Germinal center (tissue), 1 donor: ENCODE measurements at places on chromosomes 16 and 17.

DNA sequence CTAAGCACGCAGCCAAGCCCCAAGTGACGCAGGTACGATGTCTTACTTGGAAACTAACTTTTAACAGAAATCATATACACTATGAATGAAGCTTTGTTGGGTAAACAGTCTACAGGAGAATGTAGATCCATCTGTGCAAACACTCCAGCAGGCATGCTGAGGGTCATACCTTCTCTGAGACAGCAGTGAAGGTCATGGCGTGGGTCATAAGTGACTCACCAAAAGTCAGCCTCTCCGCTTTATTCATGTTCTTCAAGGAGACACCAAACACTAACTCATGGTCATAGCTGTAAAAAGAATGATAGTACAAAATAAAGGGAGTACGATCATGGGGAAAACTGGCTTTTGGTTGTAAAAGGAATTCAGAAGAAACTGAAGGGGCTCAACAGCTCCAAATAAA, 20.6 kb downstream of the BLMH start:
- no peak for DNase-seq

GRCh38 chr17:33895491-33895890, 359.6 kb upstream of the CCL2 start:
- DNase-seq, result no peak

DNA sequence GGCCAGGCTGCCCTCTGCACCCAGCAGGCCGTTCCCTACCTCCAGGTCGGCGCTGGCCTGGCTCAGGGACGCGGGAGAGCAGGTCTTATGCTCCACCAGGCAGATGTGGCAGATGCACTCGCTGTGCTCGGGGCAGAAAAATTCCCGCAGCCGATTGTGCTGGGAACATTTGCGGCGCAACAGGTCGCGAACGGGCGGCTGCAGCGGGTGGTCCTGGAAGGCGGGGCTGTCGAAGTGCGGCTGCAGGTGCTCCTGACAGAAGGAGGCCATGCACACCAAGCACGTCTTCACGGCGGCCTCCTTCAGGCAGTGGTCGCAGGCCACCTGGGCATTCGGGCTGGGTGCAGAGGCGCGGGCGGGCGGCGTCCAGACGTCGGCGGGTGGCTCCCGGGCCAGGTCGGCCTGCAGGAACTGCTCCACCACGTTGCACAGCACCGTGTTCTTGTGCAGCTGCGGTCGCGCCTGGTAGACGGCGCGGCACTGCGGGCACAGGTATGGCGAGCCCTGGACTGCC, 439 bp downstream of the TRIM25 start:
- DNase-seq, result peak; percentile 62

- DNase-seq, result no peak
Observed at GRCh38 chr16:69243479-69243878, 56.5 kb downstream of the SNTB2 start.

DNA sequence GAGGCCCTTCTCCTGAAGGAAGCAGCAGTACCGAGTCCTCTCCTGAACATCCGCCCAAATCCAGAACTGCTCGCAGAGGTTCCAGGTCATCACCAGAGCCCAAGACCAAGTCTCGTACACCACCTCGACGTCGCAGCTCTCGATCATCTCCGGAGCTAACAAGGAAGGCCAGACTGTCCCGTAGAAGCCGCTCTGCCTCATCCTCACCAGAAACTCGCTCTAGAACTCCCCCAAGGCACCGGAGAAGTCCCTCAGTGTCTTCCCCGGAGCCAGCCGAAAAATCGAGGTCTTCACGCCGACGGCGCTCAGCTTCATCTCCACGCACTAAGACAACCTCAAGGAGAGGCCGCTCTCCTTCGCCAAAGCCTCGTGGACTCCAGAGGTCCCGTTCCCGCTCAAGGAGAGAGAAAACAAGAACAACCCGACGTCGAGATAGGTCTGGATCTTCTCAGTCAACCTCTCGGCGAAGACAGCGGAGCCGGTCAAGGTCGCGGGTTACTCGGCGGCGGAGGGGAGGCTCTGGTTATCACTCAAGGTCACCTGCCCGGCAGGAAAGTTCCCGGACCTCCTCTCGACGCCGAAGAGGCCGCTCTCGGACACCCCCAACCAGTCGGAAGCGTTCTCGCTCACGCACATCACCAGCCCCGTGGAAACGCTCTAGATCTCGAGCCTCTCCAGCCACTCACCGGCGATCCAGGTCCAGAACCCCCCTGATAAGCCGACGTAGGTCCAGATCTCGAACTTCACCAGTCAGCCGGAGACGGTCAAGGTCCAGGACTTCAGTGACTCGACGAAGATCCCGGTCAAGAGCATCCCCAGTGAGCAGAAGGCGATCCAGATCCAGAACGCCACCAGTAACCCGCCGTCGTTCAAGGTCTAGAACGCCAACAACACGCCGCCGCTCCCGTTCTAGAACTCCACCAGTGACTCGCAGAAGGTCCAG, 11.3 kb downstream of the ELOB start:
- no peak for DNase-seq
